ENCODE measurements at places on chromosomes 7 and 10.

DNA sequence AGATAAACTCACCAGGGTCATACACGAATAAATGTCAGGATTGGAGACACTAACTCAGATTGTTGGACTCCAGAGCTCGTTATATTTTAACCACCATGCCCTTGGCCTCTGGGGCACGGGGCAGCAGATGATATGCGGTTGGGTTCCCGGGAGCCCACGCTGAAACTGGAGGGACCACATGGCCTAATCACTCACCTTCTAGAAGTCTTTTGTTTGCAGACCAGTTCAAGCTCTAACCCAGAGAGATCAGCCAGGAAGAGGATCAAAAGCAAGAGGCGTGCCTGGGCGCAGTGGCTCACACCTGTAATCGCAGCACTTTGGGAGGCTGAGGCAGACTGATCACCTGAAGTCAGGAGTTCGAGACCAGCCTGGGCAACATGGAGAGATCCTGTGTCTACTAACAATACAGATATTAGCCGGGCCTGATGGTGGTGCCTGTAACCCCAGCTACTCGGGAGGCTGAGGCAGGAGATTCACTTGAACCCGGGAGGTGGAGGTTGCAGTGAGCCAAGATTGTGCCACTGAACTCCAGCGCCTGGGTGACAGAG, 42.6 kb upstream of the ECHDC3 start:
- no peak overlapping the region for H3K4me3 ChIP-seq
- no peaks in the 10 kb centered on the region for H3K4me1 ChIP-seq
- no peak overlapping the region for H3K27ac ChIP-seq
- peaks cover 73% of the 10 kb centered on the region for H3K27me3 ChIP-seq

- H3K4me1 ChIP-seq = no peaks in the 10 kb centered on the region
- DNase-seq = no peak
- no peaks in the 10 kb centered on the region for H3K27me3 ChIP-seq
- H3K36me3 ChIP-seq = no peaks in the 10 kb centered on the region
- H3K4me3 ChIP-seq = no peak overlapping the region
Observed at GRCh38 chr10:26944261-26944882, 83.6 kb upstream of the ABI1 start.

DNA sequence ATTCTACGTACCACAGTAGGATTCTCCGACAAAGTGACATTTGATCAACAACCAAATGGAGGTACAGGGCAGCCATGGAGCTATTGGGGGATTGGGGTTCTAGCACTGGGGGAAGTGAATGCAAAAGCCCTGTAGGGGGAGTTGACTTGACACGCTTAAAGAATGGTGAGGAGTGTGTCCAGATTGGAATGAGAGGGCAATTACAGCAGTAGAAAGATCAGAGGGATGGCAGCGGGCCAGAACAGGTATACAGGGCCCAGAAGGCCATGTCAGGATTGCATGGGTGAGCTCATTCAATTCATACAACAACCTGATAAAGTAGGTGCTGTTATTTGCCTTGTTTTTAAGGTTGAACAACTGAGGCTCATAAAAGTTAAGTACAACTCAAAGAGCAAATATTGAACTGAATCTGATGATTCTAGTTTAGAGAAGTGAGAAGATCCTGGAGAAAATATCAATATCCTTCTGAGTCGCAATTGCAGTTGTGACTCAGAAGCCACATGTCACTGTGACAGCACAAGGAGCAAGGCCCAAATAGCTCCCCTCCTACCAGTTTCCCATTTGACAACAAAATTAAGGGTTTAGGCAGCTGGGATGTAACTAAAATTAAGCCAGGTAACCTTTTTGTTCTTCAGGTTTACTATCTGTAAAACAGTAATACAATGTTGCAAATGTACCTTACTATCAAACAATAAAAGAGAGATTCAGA, 28.0 kb upstream of the CTTNBP2 start:
- H3K27me3 ChIP-seq = no peaks in the 10 kb centered on the region
- H3K4me1 ChIP-seq = no peaks in the 10 kb centered on the region
- no peak for DNase-seq
- no peak overlapping the region for H3K27ac ChIP-seq
- H3K36me3 ChIP-seq = no peaks in the 10 kb centered on the region
- H3K4me3 ChIP-seq = no peak overlapping the region

DNA sequence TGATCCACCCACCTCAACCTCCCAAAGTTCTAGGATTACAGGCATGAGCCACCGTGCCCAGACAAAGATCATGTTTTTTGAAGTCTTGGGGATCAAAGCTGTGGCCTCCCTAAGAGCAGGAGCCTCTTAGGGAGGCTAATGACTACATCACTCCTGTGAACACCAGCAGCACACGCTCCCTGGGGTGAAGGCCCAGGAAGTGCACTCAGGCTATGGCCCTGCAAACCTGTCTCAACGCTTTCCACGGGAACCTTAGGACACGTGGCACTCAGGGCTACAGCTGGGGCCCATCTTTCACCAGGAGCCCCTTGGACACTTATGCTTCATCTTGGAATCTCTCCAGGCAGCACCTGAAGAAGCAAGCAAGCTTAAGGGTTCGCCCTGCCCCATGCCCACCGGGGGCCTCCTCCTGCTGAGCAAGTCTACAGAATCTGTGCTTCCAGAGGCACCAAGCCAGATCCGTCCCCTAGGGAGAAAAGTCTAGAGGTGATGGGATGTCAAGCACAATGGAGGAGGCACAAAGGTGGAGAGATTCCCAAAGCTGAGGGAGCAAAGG, 18.4 kb downstream of the VSTM4 start:
- no peaks in the 10 kb centered on the region for H3K4me1 ChIP-seq
- no peaks in the 10 kb centered on the region for H3K36me3 ChIP-seq
- no peak overlapping the region for H3K27ac ChIP-seq
- no peak for DNase-seq
- H3K4me3 ChIP-seq = no peak overlapping the region

DNA sequence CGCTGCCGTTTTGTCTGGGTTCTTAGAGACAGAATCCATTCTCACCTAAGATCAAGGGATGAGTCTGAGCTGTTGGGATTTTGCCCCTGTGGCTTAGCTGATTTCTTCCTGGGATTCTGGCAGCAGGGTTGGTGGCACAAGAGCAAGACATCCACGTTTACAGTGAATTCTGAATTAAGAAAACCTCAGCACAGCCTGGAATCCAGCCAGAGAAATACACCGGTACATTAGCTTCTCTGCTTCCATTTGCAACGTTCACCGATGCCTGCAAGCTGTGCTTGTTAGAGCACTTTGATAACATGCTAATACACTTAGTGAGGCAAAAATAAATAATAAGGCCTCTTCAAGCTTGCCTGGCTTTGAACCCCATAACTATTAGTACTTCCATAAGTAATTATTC, 569.8 kb downstream of the CALN1 start:
- no peak for DNase-seq
- no peak overlapping the region for H3K4me3 ChIP-seq
- H3K4me1 ChIP-seq = no peaks in the 10 kb centered on the region
- H3K27ac ChIP-seq = no peak overlapping the region

DNA sequence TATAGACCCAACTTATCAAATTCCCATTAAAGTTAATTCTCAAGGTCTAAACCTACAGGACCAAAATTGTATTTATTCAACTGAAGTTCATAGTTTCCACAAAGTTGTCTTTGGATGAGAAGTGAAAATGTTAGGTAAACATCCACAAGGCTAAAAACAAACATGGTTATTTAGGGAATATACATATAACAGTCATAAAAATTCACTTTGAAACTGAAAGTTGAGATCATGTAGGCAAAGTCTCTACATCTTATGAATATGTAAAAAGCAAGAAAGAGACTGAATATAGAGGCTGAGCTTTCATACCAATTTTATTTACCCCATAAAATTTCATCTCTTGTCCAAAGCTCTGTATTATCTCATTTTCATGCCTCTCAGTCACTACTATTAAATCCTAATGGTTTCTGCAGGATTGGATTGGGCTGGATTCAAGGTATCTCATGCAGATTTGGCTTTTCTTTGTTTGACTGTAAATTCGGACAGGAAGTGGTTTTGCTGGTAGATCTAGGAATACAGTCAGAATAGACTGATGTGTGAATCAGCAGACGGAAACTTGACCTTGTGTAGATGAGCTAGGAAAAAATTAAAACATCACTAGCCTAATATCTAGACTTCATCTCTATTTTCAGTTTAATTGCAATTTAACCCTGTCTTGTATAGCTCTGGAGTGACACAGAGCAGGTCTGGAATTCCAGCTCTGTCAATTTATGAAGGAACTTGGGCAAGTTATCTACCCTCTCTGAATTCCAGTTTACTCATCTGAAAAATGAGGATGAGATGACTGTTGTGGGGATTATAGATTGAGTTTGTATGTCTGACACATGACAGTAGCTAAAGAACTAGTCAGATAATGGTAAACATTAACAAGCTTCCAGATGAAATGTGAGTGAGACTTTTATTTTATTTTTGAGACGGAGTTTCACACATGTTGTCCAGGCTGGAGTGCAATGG, 27.3 kb upstream of the SKAP2 start:
- no peaks in the 10 kb centered on the region for H3K36me3 ChIP-seq
- H3K4me3 ChIP-seq = no peak overlapping the region
- no peak overlapping the region for H3K27ac ChIP-seq
- DNase-seq = no peak
- H3K4me1 ChIP-seq = peaks cover 11% of the 10 kb centered on the region

DNA sequence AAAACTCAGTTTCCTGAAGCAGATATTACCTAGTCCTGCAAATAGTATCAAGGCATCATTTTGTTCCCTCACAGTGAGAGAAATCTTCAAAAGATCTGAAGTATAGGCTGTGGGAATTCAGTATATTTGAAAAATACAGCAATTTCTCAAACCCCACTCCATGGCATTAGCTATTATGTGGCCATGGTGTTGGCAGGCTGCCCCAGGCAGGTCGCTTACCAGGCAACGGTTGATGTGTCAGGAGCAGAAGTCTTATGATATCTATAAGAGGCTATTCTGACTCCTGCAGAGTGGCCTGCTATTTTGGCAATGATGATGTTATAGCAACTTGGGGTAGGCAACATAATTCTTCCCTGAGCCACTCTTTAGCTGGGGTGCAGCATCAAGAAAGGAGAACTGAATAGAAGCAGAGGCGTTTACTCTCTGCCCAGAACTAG, 187.9 kb downstream of the PLXDC2 start:
- H3K27me3 ChIP-seq = no peaks in the 10 kb centered on the region
- H3K27ac ChIP-seq = peak overlapping the region; percentile 91
- peak; percentile 17 for DNase-seq
- H3K4me1 ChIP-seq = peaks cover 18% of the 10 kb centered on the region

GRCh38 chr10:74255888-74256357, 104.9 kb downstream of the ADK start:
- no peaks in the 10 kb centered on the region for H3K27me3 ChIP-seq
- H3K36me3 ChIP-seq = no peaks in the 10 kb centered on the region
- no peak overlapping the region for H3K27ac ChIP-seq
- no peak overlapping the region for H3K4me3 ChIP-seq
- DNase-seq = no peak
- H3K4me1 ChIP-seq = no peaks in the 10 kb centered on the region

DNA sequence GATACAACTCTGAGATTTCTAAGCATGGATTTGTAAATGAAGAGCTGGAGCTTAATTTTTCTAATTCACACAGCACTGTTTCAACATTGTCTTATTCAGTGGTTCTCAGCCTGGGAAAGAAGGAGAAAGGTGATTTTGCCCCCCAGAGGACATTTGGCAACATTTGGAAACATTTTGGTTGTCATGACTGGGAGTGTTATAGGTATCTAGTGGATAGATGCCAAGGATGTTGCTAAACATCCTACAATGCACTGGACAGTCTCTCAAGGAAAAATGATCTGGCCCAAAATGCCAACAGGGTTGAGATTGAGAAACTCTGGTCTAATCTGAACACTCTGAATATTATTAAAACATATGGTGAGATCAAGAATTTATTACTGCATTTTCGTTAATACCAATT, 3.8 kb upstream of the CAV2 start:
- no peaks in the 10 kb centered on the region for H3K27me3 ChIP-seq
- no peaks in the 10 kb centered on the region for H3K36me3 ChIP-seq
- DNase-seq = no peak
- no peak overlapping the region for H3K4me3 ChIP-seq
- no peak overlapping the region for H3K27ac ChIP-seq

DNA sequence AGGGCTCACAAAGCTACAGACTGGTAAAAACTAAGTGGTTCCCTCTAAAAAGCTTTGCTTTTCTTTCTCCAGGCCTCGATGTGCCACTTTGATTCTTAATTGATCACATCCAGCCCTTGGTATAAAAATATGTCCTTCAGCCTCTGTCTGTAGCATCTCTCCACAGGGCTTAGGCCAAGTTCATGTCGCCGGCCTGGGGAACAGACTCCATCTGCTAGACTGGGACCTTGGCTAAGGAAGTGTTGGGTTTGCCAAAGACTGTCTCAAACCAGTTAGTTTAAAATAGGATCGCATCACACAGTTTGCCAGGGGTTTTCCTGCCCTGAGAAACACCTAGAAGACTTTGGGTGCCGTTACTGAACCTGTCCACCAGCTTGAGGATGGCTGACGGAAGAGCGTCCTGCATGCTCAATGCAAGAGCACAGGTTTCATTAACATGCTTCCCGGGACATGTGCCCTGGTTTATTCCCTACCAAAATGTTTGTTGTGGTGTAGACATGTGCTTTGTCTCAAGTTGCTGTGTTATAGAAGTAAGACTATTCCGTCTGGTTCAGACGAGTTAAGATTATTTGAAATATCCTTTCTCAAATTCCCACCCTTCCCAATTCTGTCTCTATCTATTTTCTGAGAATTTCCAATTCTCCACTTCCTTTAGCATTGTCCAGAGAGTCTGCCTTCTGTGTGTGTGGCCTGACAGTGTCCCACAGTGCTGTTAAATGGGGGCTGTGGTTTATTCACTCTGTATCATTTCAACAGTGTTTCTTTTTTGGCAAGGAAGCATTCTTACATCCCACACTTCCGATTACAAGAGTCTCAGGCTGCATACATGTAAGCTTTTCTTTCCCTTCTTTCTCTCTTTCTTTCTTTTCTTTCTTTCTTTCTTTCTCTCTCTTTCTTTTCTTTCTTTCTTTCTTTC, 334.7 kb downstream of the INHBA start:
- H3K4me3 ChIP-seq = no peak overlapping the region
- no peak for DNase-seq
- H3K27me3 ChIP-seq = no peaks in the 10 kb centered on the region
- no peaks in the 10 kb centered on the region for H3K36me3 ChIP-seq

DNA sequence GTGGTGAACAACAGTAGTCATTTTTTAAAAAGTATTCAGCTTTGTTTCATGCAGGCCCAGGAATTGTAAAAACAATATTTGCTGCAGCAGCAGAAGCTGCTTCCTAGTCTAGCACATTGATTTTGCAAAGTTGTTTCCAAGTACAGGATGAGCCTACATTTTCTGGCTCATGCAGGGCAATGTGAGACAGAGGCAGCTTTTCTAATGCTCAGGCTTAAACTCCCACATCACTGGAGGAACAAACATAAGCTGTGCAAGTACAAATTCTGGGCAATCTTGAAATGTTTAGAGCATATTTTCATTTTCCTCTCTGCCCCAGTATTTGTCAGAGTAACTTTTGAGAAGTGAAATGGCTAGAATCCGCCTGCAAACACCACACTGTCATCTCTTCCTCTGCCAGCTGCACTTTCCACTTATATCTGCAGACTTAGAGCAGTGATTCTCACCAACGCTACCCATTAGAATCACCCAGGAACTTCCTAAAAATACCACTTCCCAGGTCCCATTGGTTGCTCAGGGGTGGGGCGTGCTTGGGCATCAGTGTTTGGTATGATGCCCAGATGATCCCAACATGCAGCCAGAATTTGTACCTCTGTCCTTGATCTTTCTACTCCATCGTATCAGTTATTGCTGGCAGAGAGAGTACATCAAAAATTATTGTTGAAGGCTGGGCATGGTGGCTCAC, 304.1 kb upstream of the LRGUK start:
- DNase-seq = no peak
- H3K27me3 ChIP-seq = no peaks in the 10 kb centered on the region
- H3K36me3 ChIP-seq = no peaks in the 10 kb centered on the region
- no peak overlapping the region for H3K4me3 ChIP-seq
- no peak overlapping the region for H3K27ac ChIP-seq

GRCh38 chr7:44709011-44709915, 39.4 kb upstream of the ZMIZ2 start:
- no peak overlapping the region for H3K4me3 ChIP-seq
- no peak overlapping the region for H3K27ac ChIP-seq
- no peak for DNase-seq
- H3K27me3 ChIP-seq = no peaks in the 10 kb centered on the region
- H3K4me1 ChIP-seq = no peaks in the 10 kb centered on the region
